ENCODE measurements at places on chromosomes 4 and X.

DNA sequence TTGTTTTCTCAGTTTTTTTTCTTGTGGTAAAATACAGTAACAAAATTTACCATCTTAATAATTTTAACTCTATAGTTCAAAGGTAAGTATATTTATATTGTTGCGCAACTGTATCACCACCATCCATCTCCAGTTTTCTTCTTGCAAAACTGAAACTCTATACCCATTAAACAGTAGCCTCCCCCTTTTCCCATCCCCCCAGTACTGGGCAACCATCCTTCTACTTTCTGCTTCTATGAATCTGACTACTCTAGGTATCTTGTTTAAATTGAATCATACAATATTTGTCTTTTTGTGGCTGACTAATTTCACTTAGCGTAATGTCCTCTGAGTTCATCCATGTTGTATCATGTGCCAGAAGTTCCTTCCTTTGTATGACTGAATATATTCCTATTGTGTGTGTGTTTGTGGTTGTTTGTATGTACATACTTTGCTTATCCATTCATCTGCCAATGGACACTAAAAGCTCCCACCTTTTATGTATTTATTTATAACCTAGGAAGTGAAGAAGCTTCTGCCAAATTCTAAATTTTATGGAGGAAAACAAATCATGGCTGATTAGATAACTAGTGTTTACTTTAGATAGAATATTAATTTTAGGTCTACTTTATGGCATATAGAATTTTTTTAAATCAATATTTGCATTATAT lies 10.0 kb downstream of the ABHD18 start:
- no peak for DNase-seq

DNA sequence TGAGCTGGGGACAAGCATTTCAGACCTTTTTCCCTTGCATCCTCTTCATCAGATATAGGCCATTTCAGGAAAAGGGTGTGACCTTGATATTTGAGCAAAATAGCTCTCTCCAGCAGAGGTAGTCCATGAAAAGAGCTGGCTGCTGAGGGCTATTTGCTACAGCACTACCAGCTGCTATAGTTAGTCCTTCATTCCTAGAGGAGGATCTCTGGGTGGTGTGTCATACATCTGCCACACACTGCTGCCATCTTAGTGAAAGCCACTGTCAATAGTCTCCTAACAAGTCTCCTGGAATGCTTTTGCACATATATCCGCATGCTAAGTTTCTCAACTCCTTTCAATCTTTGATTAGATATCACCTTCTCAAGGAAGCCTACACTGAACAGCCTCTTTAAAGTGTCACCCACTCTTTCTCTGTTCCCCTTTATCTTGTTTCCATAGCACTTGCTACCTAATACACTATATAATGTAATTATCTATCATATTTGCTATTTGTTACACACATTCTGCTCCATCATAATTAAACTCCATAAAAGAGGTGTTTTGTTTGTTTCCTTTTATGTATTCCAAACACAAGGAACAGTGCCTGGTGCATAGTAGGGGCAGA lies 131.9 kb downstream of the TBC1D19 start:
- DNase-seq = no peak

- DNase-seq = peak; percentile 39
These were observed 86.2 kb downstream of the PPEF1 start for GRCh38 chrX:18793601-18794089.

DNA sequence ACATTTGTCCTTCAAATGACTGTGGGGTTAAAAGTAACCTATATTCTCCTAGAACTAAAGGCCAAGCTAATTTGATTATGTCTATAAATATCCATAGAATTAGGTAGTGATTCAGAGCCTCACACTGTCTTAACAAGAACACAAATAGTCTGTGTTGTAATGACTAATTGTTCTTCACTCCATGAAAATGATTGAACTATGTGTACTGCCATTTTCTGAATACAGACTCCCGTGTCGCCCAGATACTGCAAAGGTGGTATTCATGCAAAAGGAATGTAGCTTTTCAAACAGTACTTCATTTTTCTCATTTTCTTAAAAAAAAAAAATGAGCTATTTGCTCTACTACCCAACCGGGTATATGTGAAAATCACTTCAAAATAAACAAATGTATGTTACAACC lies 11.3 kb upstream of the PHKA2 start:
- no peak for DNase-seq

- DNase-seq = no peak
These were observed 30.9 kb downstream of the RNF150 start for GRCh38 chr4:141102367-141102766.
